ENCODE measurements at places on chromosomes 2 and 18.

DNA sequence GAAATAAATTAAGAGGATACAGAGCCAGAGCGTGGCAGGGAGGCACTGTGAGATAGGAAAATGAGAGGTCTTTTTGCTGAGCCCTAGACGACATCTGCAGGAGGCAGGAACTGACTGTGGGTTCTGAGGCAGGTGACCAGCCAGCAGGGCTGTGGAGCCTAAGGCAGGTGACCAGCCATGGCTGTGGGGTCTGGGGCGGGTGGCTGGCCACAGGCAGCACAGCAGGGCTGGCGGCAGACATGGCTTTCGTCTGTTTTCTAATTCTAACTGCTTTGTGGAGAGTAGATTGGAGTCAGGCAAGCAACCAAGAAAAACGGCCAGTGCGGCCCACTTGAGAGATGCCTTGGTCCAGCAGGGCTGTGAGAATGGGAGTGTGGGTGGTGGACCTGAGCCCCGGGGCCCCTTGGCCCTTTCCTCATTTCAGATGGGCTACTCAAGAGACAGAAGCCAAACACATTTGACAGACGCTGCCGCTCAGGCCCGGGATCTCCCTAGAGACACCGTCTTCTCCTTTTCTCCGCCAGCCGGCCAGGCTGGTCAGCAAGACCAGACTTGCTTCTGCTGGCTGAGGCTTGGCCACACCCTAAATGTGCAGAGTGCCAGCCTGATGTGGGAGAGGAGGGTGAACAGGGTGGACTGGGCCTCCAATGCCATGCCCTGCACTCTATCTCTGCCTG, 19.7 kb upstream of the GNAL start:
- DNase-seq, result no peak

GRCh38 chr2:57880967-57881366, 165.6 kb upstream of the VRK2 start:
- DNase-seq, result no peak

- DNase-seq, result no peak
Observed at GRCh38 chr2:235709124-235709813, 215.4 kb downstream of the AGAP1 start.

DNA sequence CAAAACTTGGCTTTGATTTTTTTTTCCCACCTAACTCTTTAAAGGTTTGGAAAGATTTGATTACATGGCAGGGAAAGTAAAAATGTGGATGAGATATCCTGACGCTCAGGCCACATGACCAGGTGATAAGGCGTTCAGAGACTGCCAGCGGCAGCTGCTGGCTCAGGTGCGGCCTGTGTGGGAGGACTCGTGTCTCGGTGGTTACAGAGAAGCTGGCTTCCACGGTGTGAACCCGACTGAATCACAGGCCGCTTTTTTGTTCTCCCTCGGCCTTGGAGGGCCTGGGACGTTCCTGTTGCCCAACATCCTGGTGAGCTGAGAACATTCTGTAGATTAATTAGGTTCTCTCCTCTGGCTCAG, 124.2 kb upstream of the ZNF516 start:
- no peak for DNase-seq

- peak; percentile 89 for DNase-seq
Observed at GRCh38 chr2:61144697-61145268, 17.2 kb upstream of the C2orf74 start.

DNA sequence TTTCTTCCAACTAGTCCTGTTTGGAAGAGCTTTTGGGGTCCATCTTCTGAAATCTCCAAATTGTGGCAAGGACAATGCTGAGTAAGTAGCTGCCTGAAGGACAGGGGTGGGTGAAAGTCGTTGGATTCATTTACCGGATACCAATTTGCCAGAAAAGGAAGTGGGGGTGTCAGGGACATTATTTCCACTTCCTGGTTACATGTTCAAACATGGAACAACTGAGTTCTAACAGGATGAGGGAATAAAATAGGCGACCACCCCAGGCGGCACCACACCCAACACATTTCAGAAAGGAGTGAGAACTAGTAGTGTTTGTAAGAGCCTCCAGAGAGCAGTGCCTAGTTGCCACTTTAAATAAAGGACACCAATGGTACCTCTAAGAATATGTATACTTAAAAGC, 158.6 kb upstream of the SERTAD2 start:
- DNase-seq, result no peak

DNA sequence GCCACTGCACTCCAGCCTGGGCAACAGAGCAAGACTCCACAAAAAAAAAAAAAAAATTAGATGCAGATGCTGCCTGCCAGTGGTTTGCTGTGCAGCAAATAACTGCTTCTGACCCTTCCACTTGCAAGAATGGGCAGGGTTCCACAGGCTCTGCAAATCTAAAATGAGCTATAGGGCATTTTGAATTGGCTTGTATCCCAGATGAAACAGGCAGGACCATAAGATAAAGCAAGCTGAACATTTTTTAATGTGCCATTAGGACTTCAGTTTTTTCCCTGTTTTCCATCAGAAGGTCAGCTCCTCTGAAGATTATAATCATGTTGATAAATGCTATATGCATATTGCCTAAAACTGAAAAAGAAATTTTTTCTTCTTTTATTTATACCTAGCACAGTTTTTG, 15.7 kb upstream of the FZD7 start:
- DNase-seq, result no peak

GRCh38 chr18:10851824-10852319, 297.5 kb downstream of the PIEZO2 start:
- no peak for DNase-seq

- no peak for DNase-seq
Observed at GRCh38 chr18:48767090-48767690, 183.6 kb downstream of the SMAD7 start.

DNA sequence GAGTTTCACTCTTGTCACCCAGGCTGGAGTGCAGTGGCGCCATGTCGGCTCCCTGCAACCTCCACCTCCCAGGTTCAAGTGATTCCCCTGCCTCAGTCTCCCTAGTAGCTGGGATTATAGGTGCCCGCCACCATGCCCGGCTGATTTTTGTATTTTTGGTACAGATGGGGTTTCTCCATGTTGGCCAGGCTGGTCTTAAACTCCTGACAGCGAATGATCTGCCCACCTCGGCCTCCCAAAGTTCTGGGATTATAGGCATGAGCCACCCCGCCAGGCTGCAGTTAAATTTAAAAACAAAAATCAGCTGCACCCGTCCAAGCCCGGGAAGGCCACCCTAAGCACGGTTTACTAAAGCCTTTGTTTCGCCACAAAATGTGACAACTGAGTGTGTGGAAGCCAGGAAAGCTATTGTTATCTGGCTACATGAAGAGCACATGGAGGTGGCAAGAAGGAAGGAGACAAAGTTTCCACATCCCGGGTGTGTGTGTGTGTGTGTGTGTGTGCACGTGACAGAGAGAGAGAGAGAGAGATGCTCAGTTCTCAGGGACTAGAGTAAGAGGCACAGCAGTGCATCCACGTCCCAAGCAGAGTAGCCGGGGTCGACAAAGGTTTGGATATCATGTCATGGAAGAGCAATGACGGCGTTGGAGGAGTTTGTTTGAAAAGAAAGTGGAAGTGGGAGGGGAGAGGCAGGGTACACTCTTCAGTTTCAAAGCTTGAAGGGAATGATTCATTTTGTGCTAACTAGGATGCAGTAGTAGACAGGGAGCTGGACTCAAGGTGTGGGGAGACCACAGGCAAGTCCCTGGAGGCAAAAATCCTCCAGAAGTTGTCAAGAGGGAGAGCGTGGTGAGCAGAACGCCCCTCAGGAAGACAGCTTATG, 20.1 kb downstream of the INPP5D start:
- no peak for DNase-seq

DNA sequence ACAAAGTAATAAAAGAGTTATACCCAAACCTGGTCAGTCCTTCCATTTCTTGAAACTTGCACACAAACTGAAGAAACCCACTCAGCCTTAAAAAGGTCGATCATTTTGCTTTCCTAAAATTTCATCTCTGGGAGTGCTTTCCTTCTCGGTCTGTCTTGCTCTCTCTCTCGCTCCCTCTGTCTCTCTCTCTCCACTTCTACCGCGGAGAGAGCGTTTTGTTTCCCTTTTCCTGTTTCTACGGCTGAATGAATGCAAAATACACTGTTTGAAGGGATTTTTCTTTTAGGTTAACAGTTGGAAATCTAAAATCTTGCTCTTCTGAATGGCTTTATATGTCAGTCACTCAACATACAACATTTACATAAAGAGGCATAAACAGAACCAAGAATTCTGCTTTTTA, 424.2 kb downstream of the TGIF1 start:
- no peak for DNase-seq

DNA sequence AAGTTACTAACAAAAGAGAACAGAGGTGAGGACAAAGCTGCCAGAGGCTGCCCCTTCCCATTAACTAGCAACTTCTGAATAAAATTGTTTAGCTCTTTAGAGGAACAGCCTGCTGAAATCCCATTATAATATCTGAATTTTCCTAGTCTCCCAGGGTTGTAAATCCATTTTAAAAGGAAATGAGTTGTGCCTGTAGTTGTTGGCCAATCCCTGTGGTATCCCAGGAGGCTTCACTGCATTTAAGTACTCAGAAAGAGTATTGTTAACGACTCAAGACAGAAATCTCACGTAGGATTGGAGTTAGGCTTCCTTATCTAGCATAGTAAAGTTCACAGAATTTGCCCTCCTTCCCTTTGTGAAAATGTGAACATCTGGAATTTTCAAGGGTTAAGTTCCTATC, 8.9 kb downstream of the LAPTM4A start:
- no peak for DNase-seq

- DNase-seq, result peak; percentile 56
Observed at GRCh38 chr2:102137138-102137537, 5.4 kb upstream of the IL1R1 start.
